ENCODE measurements at places on chromosomes 4 and X.

GRCh38 chr4:67674098-67674497 lies 26.9 kb downstream of the UBA6 start:
- no peak for DNase-seq

GRCh38 chr4:157005193-157005592 lies 33.6 kb upstream of the PDGFC start:
- DNase-seq = no peak

GRCh38 chr4:57040510-57040909 lies 61.8 kb downstream of the POLR2B start:
- no peak for DNase-seq

- no peak for DNase-seq
Measured at GRCh38 chr4:14084598-14084997, 457.1 kb upstream of the BOD1L1 start.

GRCh38 chrX:39442332-39442731 lies 641.1 kb downstream of the MID1IP1 start:
- no peak for DNase-seq

- DNase-seq = no peak
Measured at GRCh38 chrX:130778773-130779172, 124.2 kb downstream of the ENOX2 start.

DNA sequence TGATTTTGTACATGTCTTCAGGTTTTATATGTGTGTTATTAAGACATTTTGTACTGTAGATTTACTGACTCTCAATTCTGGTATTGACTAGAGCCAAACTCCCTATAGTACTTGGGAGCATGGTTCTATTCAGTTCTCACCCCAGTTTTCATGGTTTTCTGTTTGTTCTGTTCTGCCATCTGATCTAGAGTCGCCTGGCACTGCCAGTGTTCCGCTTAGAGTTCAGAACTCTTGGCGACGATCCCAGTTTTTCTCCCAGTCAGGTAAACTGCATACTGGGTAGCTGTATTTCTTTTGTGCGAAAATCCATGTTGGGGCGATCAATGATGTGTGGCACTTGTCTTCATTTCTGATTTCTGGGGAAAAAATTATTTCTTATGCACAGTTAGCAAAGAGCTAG lies 78.0 kb downstream of the PHOX2B start:
- DNase-seq = no peak

DNA sequence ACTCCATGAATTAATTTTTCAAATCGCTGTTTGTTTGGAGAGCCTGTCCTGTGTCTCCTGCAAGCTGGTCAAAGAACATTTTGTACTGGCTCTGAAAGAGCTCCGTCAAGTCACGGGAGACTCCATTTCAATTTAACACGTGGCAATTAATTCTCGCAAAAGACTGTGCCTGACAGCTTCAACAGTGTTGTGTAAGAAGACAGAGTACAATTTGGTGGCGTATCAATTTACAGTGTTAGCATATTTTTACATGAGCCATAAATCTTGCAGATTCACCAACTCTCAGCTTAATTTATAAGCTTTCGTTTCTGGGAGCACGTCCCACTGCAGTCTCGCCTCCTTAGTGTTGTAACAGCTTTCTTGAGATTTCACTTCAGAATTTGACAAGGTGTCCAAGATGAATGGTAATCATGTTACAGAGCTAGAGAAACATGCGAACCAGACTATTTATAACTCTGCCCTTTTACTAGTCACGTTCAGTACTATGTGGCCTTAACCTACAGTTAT lies 70.8 kb downstream of the RWDD4 start:
- DNase-seq = no peak

GRCh38 chr4:152516156-152516555 lies 19.7 kb downstream of the FBXW7 start:
- DNase-seq = no peak

GRCh38 chr4:43148481-43148880 lies 256.0 kb downstream of the GRXCR1 start:
- DNase-seq = no peak

DNA sequence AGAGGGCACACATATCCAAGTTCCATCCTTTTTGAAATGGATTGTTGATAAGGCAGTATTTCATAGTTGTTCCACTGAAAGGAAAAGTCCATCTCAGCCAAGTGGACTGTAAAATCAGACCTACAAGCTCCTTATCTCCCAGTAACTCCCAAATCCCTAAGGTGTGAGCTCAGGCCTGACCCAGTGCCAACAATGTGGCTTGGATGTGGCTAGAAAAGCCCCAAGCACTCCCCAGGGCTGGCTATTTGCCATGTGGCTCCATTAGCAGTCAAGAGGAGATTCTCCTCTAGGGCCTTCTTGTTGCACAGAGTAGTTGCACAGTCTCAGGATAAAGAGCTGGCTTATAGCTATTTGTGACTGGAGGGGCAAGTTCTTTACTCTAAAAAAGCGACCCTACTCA lies 25.0 kb upstream of the DGKK start:
- no peak for DNase-seq

DNA sequence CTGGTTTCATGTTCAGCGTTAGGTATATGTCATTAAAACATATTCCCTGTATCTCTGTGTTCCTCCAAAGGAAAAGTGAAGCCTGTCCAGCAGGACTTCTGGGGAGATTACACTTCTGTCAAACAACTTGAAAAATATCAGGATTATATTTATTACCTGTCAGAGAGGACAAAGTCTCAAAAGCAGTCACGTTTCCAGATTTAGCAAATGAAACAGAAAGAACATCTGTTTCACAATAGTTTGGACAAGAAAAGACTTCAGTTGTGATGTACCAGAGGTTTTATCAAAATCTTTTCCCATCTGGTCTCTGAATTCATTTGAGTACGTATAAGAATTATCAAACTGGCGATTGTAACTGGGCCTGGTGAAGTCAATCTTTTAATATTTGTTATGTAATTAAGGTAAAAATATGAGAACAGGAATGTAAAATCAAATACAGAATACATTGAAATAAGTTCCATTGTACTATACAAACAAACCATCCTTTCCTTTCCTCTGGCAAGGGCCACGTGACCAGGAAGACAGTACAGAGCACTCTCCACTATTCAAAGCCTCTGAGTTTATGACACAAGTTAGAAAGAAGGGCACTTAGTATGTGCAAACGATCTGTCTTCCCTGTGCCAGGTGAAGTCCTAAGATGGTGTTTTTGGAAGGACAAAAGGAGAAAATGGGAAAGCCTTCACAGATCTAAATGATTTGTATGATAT lies 3.2 kb downstream of the CASP3 start:
- DNase-seq = no peak

DNA sequence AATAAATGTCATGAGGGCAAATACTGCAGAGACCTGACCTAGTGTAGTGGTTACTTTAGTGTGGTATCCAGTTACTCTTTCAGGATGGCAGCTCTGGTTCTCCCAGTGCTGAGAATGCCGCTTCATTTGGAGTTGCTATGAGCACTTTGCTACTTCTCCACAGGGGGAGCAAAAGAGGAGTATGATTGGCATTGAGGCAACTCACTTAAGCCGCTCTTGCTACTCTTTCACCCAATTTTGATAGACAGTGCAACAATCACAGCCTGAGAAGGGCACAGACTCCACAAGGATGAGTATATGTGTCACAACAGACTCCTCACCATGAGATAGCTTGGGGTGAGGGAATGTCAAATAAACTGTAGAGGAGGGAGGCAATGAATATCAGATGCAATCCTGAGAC lies 81.2 kb downstream of the NPY1R start:
- no peak for DNase-seq

- no peak for DNase-seq
Measured at GRCh38 chr4:176587920-176588319, 204.8 kb downstream of the VEGFC start.

DNA sequence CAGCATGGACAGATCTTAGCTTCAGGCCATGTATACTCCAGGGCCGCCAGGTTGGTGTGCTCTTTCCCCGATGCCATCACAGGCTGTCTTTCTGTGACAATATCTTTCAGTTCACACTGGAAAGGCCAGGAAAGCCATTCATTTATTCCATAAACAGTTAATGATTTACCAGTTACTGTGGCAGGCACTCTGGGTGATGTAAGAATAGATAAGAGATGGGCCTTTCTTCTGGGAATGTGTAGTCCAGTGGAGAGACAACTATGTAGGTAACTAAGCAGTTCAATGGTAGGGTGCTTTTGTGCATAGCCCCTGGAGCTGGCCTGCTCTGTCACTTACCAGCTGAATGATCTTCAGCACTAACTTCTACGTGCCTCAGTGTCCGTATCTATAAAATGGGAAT lies 46.3 kb upstream of the LEF1 start:
- no peak for DNase-seq

DNA sequence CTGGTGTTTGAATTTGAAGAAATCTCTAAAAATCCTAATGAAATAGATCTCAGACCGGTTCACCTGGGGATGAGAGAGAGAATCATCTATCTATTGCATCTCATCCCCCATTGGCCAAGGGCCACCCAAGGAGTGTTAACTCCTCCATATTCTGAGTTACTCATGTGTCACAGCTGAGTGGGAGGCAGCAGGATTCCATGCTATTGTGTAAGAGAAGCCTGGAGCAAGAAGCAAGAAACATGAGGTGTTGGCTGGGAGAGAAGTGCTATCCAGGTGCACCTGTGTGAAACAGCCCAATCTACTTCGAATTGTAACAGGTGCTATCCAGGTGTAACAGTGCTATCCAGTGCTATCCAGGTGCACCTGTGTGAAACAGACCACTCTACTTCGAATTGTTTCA lies 150.3 kb upstream of the MAOA start:
- no peak for DNase-seq

DNA sequence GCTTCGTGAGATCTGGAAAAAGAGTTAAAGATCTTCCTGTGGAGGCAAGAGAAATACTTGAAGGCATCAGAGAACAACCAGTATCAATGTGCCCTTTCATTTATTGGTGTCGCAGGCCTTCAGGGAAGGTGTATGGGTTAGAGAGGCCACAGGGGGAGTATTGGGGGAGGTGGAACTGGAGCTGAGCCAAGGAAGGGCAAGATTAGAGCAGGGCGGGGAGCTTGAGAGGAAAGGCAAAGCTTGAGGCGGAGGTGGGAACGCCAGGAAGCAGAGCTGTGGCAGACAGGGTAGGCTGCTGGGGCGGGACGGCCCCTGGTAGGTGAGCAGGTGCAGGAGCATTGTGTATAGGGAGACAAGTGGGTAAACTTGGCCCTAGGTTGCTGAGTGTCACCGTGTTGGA lies 329.9 kb downstream of the ARHGAP10 start:
- no peak for DNase-seq

GRCh38 chrX:98371994-98372393 lies 1488.3 kb downstream of the RPA4 start:
- no peak for DNase-seq

- no peak for DNase-seq
Measured at GRCh38 chrX:29145316-29145715, 558.1 kb downstream of the IL1RAPL1 start.

- DNase-seq = no peak
Measured at GRCh38 chrX:3371163-3371562, 24.7 kb upstream of the MXRA5 start.

DNA sequence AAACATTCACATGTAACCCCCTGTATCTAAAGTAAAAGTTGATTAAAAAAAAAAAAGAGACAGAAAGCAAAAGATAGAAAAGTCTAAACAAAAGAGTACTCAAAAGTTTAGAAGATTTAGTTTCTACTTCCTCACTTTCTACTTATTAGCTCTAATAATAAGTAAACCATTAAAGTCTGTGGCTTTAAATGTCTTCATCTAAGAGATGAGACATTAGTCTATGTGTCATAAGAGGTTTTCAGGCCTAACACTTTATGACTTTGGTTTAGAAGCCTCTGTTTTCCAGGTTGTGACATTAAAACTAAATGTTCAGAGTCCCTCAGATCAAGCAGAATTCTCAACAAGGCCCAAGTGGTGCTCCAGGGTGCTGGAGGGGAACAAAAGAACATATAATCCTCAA lies 42.2 kb upstream of the GUCY1A1 start:
- no peak for DNase-seq

DNA sequence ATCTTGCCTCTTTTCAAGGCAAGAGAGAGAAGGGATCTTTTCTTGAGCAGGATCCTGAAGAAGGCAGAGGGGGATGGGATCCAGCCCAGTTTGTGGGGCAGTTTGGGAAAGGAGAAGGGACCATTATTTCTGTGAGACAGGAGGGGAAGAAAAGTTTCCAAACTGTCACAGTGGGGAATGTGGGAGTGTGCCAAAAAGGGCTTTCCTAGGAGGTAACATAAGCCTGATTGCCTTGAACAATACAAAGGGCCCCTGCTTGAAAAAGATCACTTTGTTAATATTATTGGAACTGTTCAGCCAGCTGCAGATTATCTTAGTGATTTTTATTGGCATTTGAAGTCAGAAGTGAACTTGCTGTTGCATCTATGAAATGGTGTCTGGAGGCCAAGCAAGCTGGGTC lies 55.2 kb downstream of the MTM1 start:
- DNase-seq = no peak

- DNase-seq = no peak
Measured at GRCh38 chrX:24498975-24499374, 33.9 kb downstream of the PDK3 start.

- DNase-seq = no peak
Measured at GRCh38 chrX:143788265-143788664, 67.7 kb upstream of the SPANXN2 start.

DNA sequence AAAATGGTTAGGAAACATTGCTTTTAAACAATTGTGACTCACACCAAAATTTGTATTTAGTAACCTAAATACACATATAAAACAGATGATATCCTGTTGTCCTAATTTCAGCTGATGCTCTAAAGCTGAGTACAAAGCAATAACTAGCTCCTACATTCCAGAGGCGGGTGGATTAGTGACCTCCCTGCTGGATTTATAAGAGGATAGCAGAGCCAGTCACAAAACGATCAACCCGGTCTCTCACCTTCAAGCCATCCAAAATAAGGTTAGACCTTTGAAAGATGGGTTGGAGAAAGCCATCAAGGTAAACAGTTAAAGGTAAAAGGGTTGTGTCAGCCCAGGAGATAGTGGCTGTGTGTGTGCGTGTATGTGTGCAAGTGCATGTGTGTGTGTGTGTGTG lies 43.2 kb upstream of the SFRP2 start:
- DNase-seq = no peak

DNA sequence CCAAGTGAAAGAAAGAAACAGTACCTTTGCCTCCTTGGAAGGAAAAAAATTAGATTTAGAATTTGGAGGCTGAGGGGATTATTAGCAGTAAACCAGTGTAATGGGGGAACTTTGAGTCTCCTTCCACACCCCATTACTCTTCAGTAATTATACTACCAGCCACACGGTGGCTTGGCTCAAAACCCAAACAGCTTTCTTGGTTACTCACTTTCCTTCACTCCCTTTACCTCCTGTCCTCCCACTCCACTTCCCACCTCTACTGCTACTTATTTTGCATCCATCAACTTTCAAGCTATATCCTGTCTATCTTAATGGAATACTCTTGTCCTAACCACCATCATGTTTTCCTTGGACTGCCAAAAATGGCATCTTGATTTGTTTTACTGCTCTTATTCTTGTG lies 310.6 kb upstream of the AADAT start:
- no peak for DNase-seq

DNA sequence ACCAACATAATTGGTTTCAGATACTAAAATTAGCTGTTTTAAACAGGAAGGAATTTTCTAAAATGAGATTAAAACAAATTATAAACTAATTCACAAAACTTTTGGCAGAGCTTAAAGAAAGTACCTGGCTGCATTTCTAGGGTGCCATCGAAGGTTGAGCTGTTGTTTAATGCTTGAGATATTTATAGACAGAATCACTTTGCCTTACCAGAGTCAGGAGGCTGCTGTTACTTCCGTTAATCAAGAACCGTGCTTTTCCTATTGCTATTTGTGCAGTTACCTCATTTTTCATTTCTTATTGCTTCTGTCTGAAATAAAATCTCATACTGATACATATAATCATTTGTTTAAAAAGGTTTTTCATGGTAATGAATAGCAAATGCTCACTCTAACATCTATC lies 242.9 kb downstream of the TECRL start:
- no peak for DNase-seq

All from left hindlimb (tissue), 1 donor.